ENCODE measurements at places on chromosomes 3 and 15. TPM values are rescaled to one million over a fixed set of nuclear protein-coding genes. Genes with fewer than 3 reads are reported as not detected.

- no peaks in the 10 kb centered on the region for H3K4me1 ChIP-seq
- DNase-seq = no peak
- H3K36me3 ChIP-seq = no peaks in the 10 kb centered on the region
- no peak overlapping the region for H3K27ac ChIP-seq
- no peak overlapping the region for H3K4me3 ChIP-seq
Observed at GRCh38 chr3:33642806-33643205, 75.2 kb downstream of the CLASP2 start.

DNA sequence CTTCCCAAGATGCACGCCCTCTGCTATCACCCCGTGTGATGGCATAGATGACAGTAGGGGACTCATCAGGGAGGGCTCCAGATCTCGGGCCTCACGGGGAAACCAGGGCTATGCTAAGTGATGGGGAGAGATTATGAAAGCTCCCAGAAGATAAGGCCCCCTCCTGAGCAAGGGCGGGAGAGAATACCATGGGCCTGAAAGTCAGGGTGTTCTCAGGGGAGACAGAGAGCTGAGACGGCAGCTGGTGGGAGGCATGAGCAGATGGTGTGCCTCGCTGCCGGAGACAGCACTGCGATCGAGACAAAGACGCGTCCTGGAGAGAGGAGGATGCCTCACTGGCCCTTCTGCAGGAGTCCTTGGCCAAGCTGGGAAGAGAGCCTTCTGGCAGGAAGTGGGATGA, 106.5 kb upstream of the ADPGK start:
- no peaks in the 10 kb centered on the region for H3K36me3 ChIP-seq
- H3K27me3 ChIP-seq = no peaks in the 10 kb centered on the region
- H3K27ac ChIP-seq = no peak overlapping the region
- H3K4me1 ChIP-seq = no peaks in the 10 kb centered on the region
- DNase-seq = no peak

The MME gene
- 11.2 TPM for total RNA-seq

DNA sequence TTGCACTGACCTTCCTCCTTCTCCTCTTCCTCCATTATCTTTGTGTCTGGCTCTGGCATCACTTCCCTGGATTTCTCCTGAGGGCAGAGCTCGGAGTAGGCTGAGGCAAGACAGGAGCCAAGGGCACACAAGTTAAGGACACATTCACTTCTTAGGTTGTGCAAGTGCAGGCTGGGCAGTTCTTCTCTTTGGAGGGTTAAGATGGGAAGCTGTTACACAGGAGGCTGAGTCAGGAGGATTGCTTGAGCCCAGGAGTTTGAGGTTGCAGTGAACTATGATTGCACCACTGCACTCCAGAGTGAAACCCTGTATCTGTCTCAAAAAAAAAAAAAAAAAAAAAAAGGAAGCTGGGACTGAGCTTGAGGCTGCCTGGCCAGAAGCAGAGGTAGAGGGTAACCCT, 176.2 kb upstream of the ANKRD28 start:
- H3K4me1 ChIP-seq = no peaks in the 10 kb centered on the region
- no peak overlapping the region for H3K27ac ChIP-seq
- no peaks in the 10 kb centered on the region for H3K27me3 ChIP-seq

The MKRN2OS gene
- not detected for total RNA-seq

- no peaks in the 10 kb centered on the region for H3K27me3 ChIP-seq
- no peak overlapping the region for H3K4me3 ChIP-seq
- peaks cover 9% of the 10 kb centered on the region for H3K4me1 ChIP-seq
- no peak overlapping the region for H3K27ac ChIP-seq
- no peaks in the 10 kb centered on the region for H3K36me3 ChIP-seq
Observed at GRCh38 chr3:100159331-100160153, 45.2 kb upstream of the FILIP1L start.
